Stimulated activated CD4-positive, alpha-beta T cell treated with anti-CD3 and anti-CD28 coated beads, Interleukin-1b, Interleukin-23, amount 100 ng/mL, for 1 hour (primary cell): ENCODE measurements at places on chromosomes 6 and 20.

GRCh38 chr6:6699741-6700367 lies 111.3 kb downstream of the LY86 start:
- no peak for DNase-seq

DNA sequence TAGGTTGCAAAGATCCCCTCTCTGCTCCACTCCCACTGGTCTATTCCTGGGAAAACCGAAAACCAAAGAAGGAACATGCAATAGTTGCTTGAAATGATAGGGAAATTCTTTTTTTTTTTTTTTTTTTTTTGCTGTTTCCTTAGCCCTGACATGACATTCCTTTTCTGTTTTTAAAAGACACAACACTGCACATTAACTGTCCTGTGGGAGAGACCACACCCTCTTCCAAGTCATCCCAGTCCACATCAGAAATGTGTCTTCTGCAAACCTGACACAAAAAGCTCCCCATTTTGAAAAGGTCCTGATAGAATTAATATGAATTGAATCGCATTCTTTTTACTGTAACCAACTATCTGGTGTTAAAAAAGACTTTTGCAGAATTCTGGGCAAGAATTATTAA lies 43.4 kb upstream of the RIPOR2 start:
- DNase-seq: no peak

DNA sequence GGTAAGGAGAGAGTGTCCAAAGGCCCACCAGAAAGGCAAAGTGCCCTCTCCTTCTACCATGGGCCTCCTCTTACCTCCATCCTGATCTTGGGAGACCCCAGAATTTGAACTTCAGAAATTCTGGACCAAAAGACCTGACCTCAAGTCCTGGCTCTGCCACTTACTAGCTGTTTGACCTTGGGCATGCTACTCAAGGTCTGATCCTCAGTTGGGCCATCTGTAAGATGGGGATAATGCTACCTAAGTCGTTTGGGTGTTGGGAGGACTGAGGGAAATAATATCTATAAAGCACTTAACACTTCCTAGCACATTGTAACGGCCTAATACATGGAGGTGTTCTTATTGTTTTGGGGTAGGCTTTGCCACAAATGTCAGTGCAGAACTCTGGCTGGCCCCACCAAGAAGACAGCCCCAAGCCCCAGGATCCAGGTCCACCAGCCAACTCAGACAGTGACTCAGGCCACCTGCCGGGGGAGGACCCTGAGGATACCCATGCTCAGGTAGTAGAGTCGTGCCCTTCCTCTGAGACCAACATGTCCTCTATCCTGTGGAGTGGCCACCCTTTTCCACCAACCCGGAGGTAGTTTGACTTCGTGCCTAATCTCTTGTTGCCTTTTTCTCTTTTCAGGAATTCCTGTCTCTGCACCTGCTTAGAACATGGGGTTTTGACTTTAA lies 2.7 kb downstream of the PRICKLE4 start:
- DNase-seq: no peak

GRCh38 chr20:18416486-18416885 lies 50.3 kb downstream of the DZANK1 start:
- DNase-seq: no peak

DNA sequence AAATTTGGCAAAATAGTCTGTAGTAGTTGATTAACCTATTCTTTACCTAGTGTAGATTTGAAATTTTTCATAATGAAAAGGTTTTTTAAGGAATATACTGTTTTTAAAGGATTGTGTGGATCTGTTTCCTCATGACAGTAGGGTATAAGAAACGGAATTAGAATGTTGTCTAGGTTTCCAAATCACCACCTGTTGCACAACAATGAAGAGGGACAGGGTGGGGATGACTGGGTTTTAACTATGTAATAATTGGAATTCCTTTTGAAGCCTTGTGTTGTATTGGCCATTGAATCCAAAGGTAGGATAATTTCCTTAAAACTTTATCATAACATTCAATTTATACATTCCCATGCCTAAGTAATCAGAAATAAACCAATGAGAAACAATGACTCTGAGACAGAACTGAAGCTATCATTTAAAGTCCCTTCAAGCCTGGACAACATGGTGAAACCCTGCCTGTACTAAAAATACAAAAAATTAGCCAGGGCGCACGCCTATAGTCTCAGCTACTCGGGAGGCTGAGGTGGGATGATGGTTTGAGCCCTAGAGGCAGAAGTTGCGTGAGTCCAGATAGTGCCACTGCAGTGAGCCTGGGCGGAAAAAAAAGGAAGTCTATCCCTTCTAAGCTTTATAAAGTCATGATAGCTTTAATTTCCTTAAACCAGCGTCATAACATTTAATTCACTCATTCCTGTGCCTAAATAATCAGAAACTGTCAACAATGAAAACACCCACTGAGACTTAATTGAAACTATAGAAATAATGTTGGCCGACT lies 18.3 kb upstream of the SLC17A5 start:
- DNase-seq: no peak

GRCh38 chr6:85679445-85680123 lies 36.9 kb upstream of the SYNCRIP start:
- no peak for DNase-seq

GRCh38 chr6:169827290-169827717 lies 75.9 kb downstream of the ERMARD start:
- DNase-seq: no peak

GRCh38 chr20:63054103-63054474 lies 47.3 kb upstream of the BHLHE23 start:
- no peak for DNase-seq

GRCh38 chr6:11317885-11318771 lies 85.7 kb upstream of the NEDD9 start:
- DNase-seq: peak; percentile 42

DNA sequence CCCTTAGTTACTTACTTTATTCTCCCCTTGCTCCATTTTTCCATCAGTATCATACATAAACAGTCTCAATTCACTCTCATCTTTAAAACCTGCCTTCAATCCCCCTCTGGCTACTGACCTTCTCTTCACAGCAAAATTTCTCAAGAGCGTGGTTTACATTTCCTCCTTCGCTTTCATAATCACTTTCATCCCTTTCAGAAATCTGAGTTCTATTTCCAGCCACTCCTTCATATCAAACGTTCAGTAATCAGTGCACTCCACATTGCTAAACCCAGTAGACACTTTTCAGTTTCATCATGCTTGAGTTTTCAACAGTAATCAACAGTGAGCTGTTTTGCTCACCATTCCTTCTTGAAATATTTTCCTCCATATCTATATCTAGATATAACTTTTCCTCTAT lies 176.7 kb upstream of the HSF2 start:
- DNase-seq: no peak

GRCh38 chr20:62470001-62470400 lies 5.8 kb downstream of the GATA5 start:
- DNase-seq: no peak

- DNase-seq: no peak
Observed at GRCh38 chr6:72212686-72213085, 326.3 kb downstream of the RIMS1 start.

- DNase-seq: no peak
Observed at GRCh38 chr6:132814716-132815570, 574 bp downstream of the RPS12 start.

- DNase-seq: no peak
Observed at GRCh38 chr6:17043148-17043522, 58.7 kb upstream of the STMND1 start.

- no peak for DNase-seq
Observed at GRCh38 chr6:66435321-66435720, 728.3 kb upstream of the EYS start.

- DNase-seq: no peak
Observed at GRCh38 chr6:28803337-28803709, 120.5 kb downstream of the TRIM27 start.

GRCh38 chr20:50026746-50027575 lies 44.2 kb downstream of the SNAI1 start:
- DNase-seq: no peak

DNA sequence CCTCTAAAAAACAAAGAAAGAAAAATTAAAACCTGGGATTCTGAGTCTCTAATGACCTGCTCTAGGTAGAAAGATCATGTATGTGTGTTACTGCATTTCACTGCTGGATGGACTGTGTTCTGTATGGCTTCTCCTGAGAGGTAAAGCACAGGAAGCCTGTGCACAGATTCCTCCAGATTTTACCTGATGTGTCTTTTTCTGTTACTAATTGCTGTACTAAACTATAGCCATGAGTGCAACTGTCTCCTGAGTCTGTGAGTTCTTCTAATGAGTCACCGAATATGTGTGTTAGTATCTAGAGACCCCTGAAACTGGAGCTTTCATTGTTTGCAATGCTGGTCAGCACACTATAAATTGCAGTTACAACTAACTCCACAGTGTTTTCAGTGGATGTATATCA lies 270.8 kb downstream of the CDKAL1 start:
- DNase-seq: no peak

DNA sequence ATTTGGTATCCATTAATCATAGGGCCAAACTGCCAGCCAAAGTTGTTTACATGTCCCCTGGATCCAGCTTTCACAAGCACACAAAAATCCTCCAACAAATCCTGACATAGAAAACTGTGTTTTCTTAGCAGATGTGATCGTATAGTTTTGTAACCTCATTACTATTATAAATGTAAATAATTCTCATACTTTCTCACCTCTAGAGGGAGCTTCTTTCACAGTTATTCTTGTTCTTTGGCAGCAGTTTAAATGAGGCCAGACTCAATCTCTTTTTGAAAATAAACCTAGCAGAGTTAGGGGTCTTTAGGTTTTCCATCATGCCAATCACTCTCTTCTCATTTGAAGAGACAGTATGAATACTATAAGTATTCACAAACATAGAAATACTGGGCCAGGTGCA lies 17.0 kb upstream of the ZNF318 start:
- DNase-seq: no peak

GRCh38 chr20:39225978-39226377 lies 263.8 kb downstream of the DHX35 start:
- no peak for DNase-seq

DNA sequence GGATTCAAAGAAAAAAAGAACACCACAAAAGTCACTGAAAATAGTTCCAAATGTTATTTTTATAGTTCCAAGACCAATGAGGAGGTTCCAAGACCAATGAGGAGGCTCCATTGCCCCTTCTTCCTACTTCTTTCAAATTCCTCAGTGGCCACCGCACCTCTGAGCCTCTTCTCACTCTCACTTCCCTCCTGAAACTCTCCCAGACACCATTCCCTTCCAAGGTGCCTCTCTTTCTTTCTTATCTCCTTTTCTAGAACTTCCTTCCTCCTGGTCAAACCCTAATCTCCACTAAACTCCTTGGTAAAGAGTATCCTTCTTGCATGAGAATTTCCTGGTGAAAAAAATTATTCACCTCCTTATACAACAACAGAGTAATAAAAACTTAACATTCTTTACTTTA lies 20.4 kb upstream of the MCUR1 start:
- no peak for DNase-seq

DNA sequence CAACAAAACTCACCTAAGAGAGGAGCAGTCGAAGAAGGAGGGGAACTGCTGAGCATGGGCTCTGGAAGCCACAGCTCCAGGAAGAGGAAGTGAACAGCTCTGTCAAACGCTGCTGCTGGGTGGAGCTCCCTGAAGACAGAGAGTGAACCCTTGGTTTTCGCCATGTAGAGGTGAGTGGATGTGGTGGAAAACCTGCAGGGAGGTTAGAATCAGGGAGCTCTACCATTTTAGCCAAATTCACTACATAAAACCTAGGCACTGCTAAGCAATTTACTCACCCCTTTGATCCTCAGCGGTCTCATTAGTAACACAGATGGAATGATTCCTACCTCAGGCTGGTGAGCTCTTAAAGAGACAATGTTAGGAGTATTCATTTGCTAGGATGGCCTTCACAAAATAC lies 19.4 kb upstream of the TFAP2A start:
- no peak for DNase-seq

GRCh38 chr6:65633501-65633900 lies 73.5 kb downstream of the EYS start:
- DNase-seq: no peak

GRCh38 chr20:1427457-1428054 lies 34.7 kb upstream of the FKBP1A start:
- no peak for DNase-seq

DNA sequence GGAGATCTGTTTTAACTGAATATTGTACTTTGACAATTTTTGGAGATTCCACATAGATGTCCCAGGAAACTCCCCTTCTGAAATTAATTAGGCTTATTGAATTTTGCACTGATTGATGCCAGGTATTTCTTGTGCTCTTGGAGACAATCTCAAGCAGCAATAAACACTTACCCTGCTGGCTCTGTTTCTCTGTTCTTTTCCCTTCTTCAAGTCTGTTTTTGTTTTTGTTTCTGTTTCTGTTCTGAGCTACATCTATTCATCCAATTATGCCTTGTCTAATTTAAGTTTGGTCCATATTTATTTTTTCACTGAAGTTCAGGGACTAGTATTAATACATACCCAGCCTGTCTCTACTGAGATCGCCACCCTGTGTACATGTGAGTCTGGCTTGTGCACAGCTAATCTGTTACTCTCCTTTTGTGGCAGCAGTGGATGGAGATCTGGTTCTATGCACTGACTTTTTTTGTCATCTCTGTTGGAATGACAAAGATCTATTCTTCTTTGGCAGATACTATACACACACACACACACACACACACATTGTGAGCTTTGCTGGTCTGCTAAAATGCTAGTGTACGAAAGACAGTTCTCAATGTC lies 51.9 kb downstream of the IL22RA2 start:
- no peak for DNase-seq

GRCh38 chr6:147166360-147166944 lies 37.8 kb upstream of the STXBP5 start:
- no peak for DNase-seq

DNA sequence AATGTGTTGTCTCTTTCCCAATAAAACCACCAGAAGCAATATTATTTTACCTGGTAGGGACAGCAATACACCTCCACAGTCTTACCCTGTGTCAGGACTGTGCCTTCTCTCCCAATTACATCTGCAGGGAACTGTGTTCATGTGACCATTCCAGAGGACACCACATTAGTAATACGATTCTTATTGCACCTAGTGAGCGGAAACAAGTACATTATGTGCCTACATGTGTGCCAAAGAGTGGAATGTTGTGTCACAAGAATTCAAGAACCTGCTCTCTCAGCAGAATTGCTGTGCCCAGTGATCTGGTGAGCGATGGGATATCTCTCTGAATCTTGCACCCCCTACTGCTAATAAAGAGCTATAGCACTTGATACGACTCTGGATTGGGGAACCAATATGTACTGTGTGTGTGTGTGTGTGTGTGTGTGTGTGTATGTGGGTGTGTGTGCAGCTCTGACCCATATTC lies 57.4 kb upstream of the FOXC1 start:
- no peak for DNase-seq

DNA sequence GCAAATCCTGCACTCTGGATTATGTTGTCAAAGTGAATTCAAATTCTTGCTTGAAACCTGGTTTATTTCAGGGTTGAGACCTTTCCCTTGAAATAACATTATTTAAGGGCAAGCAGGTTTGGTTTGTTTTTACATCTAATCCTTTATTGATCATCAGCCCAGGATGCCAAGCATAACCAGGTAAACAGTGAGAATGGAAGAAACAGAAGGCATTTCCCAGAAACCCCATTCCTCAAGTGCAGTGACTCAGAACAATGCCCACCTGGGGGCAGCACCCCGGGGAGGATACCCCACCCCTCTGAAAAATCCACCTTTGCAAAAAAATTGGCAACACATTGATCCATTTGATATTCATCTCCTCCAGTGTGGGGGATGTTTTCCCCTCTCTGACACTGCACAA lies 32.5 kb downstream of the POFUT1 start:
- no peak for DNase-seq
